Cerebellar cortex (tissue), 1 donor: ENCODE measurements at places on chromosomes 3 and 15.

DNA sequence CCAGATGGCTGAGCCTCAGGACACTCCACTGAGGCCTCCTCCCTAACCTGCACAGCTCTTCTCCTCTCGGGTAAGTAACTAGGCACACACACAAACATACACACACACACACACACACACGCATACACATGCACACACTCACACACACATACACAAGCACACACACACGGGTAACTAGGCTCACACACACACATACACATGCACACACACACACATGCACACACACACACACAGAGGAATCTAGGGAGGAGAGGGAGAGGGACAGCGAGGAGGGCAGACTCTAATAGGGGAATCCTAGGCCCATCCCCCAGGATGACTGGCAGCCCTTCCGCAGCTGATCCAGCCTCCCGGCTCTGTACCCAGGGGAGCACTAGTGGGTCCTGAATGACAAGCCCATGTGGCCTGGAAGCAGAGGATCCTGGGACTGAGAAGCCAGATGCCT, 177.4 kb upstream of the LINGO1 start:
- no peak for DNase-seq

DNA sequence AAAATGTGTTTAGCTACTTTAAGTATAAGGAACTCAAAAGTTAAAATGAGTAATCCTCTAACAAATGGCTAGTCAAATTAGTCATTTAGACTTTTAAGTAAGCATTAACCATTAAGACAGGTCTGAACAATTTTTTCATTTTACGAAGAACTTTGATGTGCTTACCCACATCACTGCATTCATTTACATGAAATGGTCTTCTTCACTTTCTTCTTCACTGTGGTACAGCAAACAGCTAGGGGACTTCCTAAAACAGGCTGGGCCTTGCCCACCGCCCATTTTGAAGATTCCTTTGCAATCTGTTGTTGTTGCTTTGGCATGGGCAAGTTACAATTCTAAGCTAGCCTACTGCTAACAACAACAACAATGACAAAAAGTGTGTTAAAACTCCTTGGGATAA, 67.4 kb downstream of the CBLB start:
- no peak for DNase-seq

GRCh38 chr3:166462891-166463470, 625.8 kb upstream of the BCHE start:
- DNase-seq = no peak

GRCh38 chr15:69225355-69226022, 65.1 kb downstream of the GLCE start:
- no peak for DNase-seq

DNA sequence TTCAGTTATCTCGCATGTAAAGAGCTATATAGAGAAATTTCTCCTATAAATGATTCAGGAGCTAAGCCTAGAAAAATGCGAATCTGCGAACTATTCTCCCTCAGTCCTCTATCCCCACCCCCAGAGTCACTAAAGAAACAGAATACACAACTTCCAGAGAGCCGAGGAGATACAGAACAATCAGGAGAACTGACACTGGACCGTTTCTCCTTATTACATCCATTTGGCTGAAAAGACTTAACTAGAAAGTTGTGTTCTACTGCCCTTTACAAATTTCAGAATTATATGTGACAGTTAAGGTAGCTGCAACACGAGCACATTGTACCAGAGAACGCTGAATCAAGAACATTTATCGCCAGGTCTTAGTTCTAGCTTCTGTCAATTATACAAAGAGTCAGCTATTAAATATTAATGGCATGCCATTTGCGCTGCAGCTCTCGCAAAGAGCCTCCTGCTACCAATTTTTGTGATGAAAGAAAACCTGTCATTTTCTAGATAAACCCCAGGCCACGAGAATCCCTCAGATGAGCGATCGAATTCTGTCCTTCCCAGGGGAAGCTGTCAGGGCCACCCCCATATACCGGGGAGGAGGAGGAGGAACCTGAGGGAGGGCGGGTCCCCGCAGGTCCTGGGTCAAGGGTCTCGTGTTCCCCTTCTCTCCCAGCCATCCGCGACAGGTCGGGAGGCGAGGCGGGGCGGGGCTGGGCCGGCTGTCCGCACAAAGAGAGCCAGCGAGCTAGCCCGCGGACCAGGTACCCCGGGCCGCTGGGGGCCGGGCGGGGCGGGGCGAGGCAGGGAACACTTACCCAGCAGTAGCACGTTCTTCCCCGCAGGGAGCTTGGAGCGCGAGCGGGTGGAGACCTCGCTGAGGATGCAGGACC, 878 bp downstream of the DYNC1LI1 start:
- peak; percentile 61 for DNase-seq

- DNase-seq = peak; percentile 95
Observed at GRCh38 chr3:184543843-184544512, 17.6 kb upstream of the EPHB3 start.

DNA sequence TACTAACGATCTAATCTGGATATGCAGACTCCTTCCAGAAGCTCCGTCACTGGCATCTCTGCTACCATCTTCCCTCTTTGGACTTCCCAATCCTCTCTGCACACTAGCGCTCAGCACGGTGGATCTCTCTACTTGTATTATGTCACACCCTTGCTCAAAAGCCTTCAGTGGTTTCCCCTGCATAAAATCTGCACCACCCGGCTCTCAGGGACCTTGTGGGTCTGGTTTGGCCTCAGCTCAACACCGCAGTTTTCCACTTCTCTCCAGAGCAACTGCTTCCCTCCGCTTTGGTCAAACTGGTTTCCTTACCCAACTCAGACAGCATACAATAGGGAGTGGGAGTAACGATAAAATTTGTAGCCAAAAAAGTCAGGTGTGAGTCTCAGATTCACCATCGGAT, 30.7 kb upstream of the HES1 start:
- no peak for DNase-seq

DNA sequence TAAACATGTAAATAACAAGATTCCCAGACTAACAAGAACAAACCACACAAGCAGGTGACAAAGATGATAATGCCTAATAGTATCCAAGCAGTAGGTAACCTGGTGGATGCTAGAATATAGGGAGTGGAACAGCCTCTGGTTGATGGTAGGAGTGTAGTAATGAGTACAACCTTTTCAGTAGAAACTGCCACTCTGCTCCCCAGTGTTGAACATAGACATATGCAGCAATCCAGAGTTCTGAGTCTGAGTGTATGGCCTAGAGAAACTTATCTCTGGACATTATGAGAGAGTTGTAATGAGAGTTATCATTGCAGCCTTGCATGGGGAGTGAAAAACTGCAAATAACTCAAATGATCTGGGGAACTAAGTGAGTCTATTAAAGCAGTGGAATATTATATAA, 76.1 kb upstream of the ACAD9 start:
- DNase-seq = no peak

DNA sequence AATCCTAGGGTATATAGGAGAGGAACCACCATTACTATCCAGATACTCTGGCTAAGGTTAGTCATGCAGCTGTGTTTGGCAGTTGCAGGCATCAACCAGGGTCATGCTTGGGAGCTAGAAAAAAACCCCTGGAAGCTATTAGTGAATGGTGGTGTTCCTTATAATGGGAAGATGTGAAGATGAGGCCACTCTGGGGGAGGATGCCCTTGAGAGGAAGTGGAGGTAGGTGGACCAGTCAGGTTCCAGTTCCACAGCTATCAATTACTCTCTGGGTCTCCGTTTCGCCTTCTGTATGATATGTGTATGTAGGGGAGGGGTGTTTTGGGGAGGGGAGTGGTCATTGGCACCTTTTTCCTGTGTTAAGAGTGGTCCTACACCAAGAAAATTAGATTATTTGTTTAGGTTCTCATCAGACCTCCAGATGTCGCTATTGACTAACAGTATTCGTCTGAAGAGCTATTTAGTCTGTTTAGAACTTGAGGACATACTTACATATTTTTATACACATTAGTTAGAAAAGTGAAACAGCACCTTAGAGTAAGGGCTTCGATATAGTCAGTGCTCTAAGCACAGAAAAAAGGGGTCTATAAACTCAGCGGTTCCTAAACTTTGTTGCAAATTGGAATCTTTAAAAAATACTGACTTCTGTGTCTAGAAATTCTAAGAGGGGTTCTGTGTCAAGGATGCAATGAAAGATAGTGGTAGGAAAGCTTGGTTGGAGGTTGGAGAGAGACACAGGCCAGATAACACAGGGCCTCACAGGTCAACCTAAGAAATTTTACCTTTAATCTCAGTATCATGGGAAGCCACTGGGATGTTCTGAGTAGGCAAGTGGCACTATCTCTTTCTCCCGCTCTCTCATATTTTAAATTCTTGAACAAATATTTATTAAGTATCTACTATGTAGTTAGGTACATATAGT, 9.1 kb upstream of the HPS3 start:
- DNase-seq = peak; percentile 76

- no peak for DNase-seq
Observed at GRCh38 chr3:174957081-174957480, 97.9 kb downstream of the NAALADL2 start.

DNA sequence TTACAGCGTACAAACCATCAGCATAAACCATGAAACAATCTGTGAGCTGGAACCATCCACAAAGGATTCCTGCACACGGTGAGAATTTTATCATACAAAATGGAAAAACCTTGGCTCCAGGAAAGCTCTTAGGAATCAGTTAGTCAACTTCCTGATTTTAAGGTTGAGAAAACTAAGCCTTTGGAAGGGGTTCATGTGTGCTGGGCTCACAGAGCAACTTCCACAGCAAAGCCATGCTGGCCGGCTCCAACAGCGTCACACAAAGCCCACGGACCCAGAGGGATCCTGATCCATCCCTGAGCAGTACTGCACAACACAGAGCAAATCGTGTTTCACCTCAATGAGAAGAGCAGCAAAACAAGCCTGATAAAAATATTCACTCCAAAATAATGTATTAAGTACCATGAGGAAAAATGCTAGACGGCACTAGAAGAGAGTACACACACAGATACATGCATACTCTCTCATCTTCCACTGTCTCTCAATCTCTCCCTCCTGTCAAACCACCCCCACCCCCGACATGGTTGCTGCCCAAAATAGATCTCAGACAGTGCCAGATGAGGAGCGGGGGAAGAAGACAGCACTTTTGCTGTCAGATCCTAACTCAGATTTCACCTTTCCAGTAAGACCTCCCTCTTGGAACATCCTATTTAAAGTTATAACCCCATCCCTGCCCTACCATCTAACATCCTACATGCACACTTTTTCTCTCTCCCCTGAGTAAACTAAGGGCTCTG, 58.6 kb downstream of the MB21D2 start:
- DNase-seq = no peak

DNA sequence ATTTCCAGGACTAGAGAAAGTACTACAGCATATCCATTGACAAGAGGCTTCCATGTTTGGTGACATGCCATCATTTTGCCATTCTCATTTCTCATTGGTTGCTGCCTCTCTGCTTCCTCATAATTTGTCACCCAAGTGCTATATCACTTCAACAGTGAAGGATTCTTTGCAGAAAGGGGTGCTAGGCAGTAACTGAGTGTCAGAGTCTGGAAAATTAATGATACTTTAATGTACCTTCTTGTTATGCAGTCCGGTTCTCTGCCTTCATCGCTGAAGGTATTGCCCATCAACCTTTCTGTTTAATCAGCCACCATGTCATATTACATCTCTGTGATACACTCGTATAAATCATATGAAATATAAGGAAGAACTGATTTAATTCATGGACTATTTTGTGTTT, 550.3 kb downstream of the ROBO2 start:
- no peak for DNase-seq

- DNase-seq = no peak
Observed at GRCh38 chr3:487614-488013, 291.1 kb downstream of the CHL1 start.

DNA sequence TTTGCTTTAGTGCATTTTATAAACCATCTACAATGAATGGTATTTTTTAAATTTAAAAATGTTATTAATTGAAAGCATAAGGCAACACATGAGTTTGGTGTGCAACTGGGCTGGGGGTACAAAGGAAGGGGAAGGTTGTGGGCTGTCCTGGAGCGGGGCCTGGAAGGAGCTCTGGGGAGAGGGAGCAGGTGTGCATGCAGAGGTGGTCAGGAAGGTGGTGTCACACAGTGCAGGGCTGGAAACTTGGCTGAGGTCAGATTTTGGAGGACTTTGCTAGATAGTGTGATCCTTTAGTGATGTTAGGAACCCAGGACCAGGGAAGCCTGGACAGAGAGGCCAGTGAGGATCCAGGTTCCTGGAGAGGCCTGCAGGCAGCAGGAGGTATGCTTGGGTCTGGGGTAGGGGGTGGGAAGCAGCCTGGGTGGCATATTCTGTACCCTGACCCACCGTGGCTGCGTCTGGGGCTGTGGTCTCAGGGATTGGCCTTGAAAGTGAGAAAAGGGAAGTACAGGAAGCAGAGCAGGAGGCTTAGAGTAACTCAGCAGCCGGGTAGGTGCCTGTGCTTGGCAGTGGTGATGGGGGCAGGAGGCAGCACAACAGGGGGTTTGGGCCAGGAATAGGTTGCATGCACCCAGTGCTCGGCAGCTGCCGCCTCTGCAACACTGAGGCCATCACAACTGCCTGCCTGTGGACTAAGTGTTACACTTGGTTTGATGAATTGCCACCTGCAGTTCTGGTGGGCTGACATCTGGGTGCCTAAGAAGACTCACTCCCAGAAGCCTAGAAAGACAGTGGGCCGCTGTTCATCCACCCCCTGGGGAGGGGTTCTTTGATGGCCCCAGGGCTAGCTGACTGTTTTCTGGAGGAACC, 33.0 kb downstream of the KY start:
- DNase-seq = no peak

- DNase-seq = no peak
Observed at GRCh38 chr3:167843886-167844285, 108.4 kb downstream of the SERPINI1 start.

DNA sequence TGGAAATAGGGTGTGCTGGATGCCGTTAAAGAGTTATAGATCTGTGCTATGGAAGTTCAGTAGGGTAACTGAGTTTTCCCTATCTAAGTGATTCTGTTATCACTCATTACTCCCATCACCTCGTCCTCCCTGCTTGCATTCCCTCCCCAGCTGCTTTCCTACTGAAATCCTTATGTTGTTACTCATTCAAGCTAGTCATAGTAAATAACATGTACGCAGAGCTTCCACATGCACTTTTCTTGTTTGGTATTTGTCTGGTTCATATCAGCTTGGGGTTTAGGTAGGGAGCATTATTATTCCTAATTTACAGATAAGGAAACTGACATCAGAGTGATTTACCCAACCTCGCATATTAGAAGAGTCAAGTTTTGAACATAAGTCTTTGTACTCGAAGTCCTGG, 135.1 kb downstream of the HCN4 start:
- no peak for DNase-seq
